Stimulated activated effector memory CD8-positive, alpha-beta T cell treated with anti-CD3 and anti-CD28 coated beads, Interleukin-12 subunit alpha, Interleukin-12 subunit beta, amount 100 ng/mL, for 72 hours (primary cell): ENCODE measurements at places on chromosomes 11 and 22.

GRCh38 chr22:17597217-17597616, 31.3 kb downstream of the ATP6V1E1 start:
- DNase-seq = no peak

DNA sequence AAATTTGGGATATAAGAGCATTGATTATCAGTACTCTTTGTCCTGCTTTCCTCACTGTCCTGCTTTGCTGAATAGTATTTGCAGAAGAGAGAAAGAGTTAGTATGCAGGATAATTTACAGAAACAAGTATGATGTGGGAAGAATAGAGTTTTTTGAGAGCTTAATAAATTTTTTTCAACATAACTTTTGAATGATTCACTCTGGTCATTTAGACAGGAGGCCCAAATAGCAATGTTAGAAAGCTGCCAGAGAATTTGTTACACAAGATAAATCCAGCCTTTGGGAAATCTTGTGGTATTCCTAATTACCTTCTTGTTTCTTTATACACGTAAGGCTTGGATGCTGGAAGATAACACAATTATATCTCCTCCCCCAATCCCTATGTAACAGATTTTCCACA, 484.6 kb downstream of the CNTN5 start:
- DNase-seq = no peak

GRCh38 chr11:22479971-22480720, 142.0 kb downstream of the SLC17A6 start:
- DNase-seq = no peak

GRCh38 chr22:22576244-22576988, 17.4 kb upstream of the PRAME start:
- DNase-seq = no peak

- no peak for DNase-seq
These were observed 116.7 kb downstream of the KCNQ1OT1 start for GRCh38 chr11:2582946-2583604.

DNA sequence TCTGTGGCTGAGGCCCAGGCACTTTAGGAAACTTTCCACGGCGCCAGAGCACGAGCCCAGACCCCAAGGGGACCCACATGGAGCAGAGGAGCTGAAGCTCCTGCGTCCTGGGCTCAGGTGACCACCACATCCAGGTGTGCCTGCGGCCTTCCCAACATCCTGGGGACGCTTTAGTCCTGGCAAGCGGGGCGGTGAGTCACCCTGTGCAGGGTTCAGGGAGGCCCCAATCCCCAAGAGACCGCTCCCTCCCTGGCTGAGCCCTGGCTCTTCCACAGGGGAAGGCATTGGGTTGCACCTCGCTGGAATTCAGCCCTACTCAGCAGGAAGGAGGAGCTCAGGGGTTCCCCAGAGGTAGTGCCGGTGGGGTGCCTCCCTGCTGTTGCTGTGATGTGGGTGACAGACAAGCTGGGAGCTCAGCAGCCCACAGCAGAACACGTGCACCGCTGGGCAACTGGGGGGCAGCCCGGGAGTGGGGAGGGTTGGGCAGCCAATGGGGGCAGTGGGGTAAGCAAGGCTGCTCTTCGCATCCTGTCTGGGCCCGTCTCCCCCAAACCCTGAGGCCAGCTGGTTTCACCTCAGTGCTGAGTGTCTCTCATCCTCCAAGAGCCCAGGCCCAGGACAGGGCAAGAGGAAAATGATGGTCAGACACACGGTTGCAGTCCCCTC, 802.8 kb downstream of the BRD1 start:
- DNase-seq = no peak

GRCh38 chr11:67668192-67668551, 6.3 kb downstream of the ALDH3B2 start:
- no peak for DNase-seq
